HTR-8/SVneo (cell line): ENCODE measurements at places on chromosomes 2 and 18.

- no peak for DNase-seq
These were observed 82.1 kb downstream of the ZFP36L2 start for GRCh38 chr2:43144263-43144662.

- no peak for DNase-seq
These were observed 113.7 kb downstream of the EPB41L3 start for GRCh38 chr18:5430131-5430530.

DNA sequence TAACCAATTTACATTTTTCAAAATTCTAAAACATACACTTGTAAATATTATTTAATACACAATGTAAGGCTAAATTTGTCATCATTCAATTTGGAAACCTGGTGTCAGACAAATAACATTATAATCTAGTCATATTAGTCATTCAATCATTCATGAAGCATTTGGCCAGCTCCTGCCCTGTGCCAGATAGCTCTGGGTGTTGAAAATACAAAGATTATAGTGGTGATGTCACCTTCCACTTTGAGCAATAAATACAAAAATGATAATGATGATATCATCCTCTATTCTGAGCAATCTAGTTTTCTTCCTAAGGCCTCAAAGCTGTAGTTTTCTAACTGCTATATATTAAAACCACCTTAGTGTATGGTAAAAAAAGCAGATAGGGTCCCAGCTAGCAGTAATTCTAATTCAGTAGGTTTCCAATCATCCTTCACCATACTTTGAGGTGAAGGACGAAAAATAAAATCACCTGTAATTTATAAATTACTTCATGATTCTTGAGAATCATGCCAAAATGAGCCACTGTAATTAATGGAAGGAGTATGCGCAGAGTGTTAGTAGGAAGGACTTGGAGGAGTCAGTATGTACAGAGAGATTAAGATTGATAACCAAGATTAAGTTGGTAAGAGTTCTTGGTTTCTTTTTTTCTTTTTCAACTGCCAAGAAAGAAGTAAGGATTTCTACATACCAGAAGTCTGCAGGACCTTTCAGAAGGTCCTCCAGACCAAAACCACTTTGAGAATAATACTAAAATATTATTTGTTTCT, 23.2 kb downstream of the MEMO1 start:
- no peak for DNase-seq

DNA sequence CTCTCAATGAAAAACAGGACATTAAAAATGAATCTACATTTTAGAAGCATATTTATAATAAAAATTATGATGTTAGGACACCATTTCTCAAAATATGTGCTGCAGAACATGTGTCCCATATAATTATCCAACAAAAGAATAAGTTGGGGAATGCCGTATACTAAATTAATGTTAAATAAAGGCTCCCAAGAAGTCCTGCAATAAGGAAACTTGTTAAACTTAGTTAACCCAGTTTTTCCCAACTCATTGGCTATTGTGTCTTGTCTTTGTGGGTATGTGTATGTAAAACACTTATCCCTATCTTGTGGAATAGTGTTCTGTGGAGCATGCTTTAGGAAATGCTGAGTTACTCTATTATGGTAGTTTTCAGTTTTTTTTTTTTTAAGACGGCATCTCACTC, 25.6 kb upstream of the GTF2A1L start:
- DNase-seq: no peak

DNA sequence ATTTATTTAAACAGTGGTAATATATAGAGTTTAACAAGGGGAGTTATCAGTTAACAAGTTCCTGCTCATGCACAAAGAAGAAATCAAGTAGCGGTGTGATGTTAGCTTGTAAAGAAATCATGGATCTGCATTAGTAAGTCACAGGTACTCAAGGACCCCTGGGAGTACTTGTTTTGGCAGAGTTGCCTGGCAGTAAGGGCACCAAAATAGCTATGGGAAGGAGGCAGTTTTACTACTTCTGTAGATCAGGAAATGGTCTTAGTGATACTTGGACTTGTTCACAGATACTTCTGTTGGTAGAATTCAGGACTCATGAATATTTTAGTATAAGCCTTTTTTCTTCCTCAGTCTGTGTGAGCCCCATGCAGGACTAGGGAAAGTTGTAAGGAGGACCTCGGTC, 107.3 kb upstream of the IL1R2 start:
- no peak for DNase-seq

DNA sequence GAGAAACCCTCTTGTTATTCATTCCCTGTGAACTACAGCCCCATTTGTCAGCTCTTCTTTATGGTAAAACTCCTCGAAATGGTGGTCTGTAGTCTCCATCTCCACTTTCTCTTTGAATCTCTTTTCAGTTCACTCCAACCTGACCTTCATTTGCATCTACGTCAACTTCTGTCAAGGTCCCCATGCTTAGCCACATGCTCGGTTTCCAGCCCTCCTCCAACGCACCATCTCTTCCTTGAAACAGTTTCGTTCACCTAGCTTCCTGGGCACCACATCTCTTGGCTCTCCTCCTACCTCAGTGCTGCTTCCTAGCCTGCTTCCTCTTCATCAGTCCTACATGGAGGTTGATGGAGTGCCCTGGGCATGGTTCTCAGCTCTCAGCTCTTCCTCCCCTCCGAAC, 81.1 kb upstream of the AFF3 start:
- DNase-seq: no peak

DNA sequence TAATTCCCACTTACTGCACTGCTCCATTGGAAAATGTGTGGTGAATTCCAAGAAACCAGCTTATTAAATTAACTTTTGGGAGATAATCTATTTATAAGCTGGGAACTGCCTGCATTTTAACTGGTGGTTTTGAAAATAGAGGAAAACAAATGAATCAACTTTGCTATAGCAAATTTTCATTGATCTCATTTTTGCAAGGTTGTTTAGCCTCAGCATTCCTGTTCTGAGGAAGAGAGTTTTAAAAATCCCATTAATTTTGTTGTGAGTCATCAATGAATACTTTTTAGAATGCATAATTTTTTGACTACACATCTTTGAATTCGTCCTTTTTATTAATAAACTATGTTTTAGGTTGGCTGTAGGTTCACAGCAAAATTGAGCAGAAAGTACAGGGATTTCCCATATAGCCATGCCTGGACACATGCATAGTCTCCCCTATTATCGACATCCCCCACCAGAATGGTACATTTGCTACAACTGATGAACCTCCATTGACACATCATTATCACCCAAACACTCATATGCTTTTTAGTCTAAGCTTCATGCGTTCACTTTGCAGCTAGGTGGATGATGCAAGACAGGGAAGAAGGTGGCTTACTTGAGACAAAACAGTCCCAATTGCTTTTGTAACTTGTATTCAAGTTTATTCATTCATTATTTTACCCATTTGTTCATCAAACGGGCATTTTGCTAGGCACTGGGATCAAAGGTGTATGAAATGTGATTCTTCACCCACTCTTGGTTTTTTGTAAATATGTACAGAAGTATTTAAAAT, 106.9 kb downstream of the ZNF521 start:
- no peak for DNase-seq

DNA sequence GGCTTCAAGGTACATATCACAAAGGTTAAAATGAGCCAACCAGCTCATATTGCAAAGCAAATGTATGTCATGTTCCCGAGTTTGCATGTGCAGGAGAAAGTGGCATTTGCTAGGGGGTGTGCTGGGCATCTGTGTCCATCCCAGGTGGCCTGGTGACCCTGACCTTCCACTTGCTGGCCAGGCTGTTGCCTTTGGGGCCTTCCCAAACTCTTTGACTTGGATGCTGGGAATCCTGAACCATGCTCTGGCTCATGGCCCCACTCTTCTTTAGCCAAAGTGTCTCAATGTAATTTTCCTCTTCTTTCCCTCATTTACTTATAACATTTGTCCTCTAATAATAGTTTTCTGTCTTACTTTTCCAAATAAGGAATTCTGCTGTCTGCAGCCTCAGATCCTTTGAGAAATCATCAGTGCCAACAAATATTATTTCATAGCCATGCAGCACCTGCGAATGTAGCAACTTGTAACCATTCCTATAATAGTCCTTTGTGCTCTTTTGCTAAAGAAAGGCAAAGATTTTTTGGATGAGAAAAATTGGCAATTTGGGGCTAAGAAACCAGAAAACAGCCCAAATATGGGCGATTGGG, 64.2 kb downstream of the MTCL1 start:
- DNase-seq: no peak

DNA sequence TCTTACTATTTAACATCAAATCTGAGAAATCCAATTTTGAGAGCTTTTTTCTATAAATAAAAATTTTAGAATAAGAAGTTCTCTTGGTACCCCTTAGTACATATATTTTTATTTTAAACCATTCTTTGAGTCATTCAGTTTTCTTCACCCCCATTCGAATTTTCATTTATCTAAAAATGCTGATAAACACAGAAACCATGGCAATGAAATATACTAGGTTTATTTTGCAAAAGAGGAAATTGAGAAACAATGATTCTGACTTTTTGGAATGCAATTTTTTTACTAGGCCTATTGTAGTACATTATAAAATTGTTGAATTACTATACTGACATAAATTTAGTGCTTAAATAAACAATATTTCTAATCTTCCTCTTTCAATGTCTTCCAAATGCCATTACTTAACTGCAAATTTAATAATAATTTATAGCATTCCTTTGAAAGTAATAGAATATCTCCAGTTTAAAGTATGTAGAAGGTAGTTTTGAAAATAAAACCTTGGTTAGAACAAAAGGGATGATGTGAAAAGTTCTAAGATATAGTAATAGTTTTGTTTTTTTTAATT, 46.3 kb downstream of the TANK start:
- DNase-seq: no peak

DNA sequence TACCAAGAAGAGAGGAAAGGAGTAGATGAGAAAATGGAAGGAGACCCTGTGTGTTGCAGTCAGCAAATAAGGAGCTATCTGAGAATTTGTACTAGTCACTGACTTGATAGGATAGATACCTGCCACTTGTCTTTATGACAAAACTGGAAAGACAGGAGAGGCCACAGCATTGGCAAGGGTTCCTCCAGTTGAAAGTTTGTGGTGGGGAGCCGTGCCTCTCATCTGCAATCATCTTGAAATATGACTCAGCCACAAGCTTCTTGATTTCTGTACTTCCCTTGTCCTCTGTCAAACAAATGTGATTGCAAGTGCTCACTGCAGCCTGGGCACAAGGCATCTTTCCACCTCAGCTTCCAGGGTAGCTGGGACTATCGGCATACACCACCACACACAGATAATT, 99.1 kb downstream of the GREB1L start:
- DNase-seq: no peak

DNA sequence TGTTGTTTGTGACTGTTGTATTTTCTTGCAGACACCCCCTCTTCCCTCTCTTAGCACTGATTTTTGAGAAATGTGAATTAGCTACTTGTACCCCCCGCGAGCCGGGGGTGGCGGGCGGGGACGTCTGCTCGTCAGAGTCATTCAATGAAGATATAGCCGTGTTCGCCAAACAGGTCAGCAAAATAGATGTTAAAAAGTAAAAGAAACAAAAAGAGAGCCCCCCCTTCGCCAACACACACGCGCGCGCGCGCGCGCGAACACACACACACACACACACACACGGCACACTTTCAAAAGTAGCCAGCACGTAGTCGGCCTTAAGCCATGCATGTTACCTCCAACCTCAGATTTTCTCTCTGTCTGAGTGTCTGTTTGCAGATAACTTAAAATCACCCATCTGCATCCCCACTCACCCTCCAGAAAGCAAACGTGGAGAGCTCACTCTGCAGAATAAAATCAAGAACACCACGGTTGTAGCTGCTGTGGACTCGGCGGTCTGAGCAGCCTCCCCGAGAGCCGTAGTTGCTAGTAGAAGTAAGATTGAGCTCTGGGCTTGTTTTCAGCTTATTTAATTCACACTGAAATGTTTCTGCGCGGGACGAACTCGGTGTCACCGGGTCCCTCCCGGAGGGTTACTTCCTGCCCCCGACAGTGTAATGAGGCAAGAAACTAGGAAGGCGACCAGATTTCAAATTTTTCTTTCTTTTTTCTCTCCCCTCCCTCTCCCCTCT, 5.1 kb downstream of the MEIS1 start:
- DNase-seq: no peak

- no peak for DNase-seq
These were observed 79.4 kb upstream of the AGAP1 start for GRCh38 chr2:235414422-235414821.

- DNase-seq: no peak
These were observed 2.1 kb downstream of the PROKR1 start for GRCh38 chr2:68645523-68645922.

DNA sequence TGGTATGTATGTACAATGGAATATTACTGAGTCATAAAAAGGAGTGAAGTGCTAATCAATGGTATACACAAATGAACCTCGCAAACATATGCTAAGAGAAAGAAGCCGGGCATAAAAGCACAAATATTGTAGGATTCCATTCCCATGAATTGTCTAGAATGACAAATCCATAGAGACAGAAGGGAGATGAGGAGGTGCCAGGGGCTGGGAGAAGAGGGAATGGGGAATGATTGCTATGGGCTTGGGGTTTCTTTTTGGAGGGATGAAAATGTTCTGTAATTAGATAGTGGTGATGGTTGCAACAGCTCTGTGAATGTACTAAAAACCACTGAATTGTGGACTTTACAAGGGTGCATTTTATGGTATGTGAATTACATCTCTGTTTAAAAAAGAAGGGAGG, 73.5 kb downstream of the GLI2 start:
- DNase-seq: no peak

DNA sequence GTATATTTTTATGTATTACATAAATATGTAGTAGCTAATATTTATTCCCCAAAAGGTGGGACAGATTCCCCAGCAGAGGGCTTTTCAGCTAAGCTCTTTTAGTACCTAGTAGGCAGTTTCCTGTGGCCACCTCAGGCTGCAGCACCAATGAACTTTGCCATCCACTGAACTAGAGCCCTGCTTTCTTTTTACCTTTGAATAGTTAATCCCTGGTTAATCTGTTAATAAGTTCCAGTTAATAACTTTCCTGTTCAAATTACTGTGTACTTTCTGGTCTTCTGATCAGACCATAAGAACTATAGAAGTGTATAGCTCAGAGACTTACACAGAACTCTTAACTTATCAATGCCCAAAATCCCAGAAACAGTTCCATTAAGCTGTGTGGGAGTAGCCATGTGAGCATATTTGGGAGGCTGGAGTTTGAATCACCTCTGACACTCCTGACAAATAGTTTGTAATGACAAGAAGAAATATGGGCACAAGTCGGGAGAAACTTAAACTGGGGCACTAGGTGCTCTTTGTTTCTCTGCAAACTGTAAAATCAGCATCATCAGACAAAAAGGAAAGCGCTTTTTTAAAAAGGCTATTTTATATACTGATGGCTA, 40.0 kb downstream of the ASXL2 start:
- no peak for DNase-seq

GRCh38 chr2:145827235-145827634, 1307.3 kb upstream of the ZEB2 start:
- DNase-seq: no peak

- DNase-seq: no peak
These were observed 27.2 kb upstream of the MFSD6 start for GRCh38 chr2:190380962-190381412.

GRCh38 chr18:12312976-12313375, 4.9 kb downstream of the TUBB6 start:
- DNase-seq: no peak

DNA sequence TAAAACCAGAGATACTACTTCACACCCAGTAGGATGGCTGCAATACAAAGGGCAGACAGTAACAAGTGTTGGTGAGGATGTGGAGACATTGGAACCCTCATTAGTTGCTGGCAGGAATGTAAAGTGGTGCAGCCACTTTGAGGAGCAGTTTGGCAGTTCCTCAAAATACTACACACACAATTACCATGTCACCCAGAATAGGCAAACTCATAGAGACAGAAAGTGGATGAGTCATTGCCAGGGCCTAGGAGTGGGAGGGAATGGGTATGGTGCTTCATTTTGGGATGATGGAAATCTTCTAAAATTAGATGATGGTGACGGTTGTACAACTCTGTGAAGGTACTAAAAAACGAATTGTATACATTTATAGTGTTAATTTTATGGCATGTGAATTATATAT, 54.8 kb downstream of the ATP9B start:
- DNase-seq: no peak
